ENCODE measurements at places on chromosomes 6 and 20.

DNA sequence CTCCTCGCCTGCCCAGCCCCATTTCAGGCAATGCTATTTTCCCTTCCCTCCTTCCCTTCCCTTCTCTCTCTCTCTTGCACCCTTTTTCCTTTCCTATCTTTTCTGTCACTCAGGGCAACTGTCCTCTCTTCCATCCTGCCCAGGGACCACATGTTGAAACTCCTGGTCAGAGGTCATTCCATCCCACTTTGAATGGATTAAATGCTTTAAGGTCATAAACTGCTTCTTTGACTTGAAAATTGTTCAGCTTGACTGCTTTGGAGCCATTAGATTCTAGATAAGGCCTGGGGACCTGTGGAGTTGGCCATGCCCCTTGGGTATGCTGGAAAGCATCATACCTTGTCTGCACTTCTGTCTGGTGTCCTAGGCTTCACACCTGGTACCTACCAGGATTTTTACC is 106.1 kb downstream of the DTNBP1 start:
- DNase-seq, result no peak

GRCh38 chr6:1547785-1548184 is 61.9 kb upstream of the FOXC1 start:
- no peak for DNase-seq

GRCh38 chr6:94065707-94066337 is 646.5 kb upstream of the EPHA7 start:
- no peak for DNase-seq

DNA sequence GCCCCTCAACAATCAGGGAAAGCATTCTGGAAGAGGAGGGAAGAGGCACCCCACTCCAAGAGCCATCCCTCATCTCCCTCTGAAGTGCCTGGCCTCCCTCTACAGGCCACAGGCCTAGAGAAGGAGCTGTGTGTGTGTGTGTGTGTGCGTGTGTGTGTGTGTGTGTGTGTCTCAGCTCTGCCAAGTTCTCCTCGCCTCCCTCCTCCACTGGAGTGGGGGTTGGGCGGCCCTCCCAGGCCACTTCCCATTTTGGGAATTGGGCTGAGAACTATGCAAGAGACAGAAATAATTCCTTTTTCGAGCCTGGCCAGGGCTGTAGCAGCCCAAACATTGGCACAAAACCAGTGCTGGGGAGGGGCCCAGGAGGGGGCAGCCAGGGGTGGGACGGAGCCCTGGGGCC is 35.7 kb downstream of the KCNB1 start:
- peak; percentile 54 for DNase-seq

DNA sequence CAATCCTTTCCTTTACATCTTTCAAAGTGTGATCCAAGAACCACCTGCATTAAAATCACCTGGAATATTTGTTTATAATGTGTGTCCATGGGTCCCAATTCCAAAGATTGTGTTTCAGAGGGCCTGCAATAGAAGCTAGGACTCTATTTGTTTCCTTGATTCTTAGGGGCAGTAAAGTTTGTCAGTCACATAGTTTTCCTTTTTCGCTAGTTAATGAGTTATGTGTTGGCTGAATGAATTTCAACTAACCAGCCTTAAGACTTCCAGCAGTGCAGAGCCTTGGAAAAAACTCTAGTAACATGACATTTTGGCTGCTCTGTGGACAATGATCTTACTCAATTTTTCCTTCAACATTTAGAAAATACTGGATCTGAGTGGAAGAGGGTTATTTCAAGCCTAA is 11.3 kb downstream of the FAM217A start:
- DNase-seq, result no peak

DNA sequence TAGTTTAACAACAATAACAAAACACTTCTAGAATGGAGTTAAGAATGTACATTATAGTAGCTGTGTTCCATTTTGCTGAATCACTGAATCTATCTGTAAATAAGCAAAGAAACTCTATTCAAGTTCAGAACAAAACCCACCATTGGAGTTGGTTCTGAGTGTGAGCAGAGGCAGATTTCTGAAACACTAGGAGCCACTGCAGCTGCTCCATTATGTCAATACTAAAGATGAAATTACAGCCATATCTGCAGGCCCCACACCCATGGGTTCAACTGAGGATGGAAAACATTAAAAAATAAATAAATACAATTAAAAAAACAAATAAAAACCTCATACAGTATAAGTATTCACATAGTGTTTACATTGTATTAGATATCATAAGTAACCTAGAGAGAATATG is 91.0 kb downstream of the REPS1 start:
- no peak for DNase-seq

- DNase-seq, result no peak
These were observed 261.9 kb upstream of the MOCS1 start for GRCh38 chr6:40196135-40196518.

GRCh38 chr6:101926149-101926925 is 532.8 kb downstream of the GRIK2 start:
- DNase-seq, result peak; percentile 4

DNA sequence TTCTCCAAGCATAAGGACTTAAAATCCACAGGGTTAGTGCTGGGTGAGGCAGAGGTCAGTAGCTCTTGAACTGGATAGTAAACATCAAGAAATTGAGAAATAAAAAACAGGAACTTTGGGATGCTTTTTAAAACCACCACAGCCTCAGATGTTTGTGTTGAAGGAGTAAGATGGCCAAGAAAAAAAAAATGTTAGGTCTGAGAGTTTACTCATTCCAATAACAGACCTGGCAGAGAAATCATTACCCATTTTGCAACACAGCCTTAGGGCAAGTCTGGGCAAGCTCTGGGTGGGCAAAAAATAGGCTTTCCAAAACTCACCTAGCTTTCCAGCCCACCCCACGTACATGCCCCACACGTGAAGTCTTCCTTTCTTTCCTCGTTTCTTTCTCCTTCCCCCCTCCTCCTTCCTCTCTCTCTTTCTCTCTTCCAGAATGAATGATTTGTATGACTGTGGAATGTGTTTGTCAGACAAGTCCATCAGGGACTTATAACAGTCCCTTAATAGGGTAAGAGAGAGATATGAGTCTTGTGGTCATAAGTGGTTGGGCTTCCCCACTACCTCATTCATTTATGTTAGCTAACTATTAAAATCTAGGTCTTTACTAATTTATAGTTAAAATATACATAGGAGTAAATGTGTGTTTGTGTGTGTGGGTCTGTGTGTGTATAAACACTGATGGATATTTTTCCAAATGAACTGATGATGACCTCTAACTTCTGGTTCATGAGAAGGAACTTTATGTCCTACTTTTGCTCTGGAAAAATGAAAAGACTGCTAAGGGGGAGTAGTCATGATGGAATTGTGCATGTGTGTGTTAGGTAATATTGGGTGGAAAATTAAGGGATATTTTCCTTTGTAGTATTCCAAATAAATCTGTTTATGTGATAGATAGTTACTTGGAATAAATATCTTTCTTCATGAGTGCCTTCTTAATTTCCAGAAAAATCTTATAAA is 18.0 kb upstream of the DSE start:
- peak; percentile 70 for DNase-seq

GRCh38 chr6:147057705-147058342 is 146.4 kb upstream of the STXBP5 start:
- DNase-seq, result no peak

- no peak for DNase-seq
These were observed 3.2 kb upstream of the NPBWR2 start for GRCh38 chr20:64110411-64111068.

DNA sequence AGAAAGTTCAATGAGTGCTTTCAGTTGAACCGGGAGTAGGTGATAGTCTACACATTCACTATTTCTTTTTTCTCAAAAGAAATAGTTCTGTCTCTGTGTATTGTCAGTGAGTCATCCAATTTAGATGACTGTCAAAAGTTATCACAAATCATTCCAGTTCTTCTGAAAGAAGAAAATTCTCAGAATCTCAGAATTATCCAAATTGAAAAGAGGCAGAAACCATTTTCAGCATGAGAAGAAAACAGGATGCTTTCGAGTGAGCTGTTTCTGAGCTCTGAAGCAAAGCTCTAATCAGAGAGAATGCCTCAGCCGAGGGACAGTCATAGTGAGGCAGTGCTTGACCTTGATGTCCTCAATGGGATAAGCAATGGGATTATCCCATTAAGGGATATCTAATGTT is 97.9 kb downstream of the HUS1B start:
- no peak for DNase-seq

- no peak for DNase-seq
These were observed 6.4 kb upstream of the FANCE start for GRCh38 chr6:35445691-35446090.

DNA sequence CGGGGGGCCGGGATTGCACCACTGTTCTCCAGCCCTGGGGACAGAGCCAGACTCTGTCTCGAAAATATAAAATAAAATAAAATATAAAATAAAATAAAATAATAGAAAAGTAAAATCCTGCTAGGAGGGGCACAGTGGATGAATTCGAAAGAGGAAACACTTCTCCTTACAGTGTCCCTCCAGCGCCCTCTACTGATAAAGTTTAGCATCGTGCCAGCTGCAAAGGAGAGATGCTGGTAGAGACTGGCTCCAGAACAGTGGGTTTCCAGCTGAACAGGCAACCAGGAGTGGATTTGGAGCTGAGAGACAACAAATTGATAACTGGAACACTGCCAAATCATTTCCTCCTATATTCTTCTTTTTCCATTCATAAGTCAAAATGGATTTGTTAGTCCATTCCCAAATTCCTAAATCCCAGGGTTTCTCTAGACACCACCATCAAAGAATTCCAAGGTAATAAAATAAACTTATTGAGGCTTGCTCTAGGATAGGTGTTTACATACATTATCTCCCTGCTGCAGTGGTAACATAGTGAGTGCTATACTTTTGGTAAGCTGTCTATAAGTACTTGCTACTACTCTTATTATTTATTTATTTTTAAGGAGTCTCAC is 31.7 kb upstream of the TBPL1 start:
- peak; percentile 77 for DNase-seq

DNA sequence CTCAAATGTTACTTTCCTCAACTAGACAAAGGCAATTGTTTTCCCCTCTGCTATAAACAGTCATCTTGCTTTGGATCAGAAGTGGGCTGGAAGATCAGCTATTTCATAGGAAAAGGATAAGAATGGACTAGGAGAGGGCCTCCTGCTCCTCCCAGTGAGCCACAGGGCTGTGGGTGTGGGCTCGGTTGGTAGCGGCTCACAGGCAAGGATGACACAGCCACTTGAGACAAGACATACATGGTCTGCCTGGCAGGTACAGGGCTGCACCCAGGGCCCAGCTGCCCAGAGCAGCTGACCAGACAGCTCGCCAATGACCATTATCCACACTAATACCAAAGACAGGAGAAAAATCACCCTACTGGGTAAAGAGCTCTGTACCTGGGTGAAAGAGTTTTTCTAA is 9.0 kb upstream of the SLA2 start:
- no peak for DNase-seq

GRCh38 chr20:63461104-63461763 is 11.2 kb downstream of the KCNQ2 start:
- no peak for DNase-seq

- DNase-seq, result no peak
These were observed 10.1 kb upstream of the SLC22A7 start for GRCh38 chr6:43287717-43288679.

DNA sequence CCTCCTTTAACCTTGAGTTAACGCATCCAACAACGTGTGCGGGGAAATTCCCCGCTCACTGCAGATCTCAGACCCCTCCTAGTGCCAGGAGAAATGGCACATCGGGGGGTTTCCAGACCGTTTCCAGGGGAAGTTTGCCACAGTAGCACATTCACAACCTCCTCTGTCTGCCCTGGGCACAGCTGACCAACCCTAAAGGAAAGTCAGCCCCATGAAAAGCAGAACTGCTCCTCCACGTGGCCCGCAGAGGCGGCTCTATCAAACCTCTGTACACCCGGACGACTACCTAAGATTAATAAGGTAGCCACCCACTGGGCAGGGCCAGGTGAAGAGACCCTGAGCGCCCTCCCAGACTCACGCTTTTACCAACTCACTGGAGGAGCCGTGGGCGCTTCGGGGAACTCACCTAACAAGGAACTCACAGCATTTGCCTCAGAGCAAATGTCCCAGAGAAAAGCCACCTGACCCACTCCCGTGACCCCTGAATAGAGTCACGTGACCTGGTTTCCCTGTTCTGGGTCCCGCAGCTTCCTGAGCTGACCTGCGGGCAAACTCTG is 93.1 kb downstream of the PRND start:
- DNase-seq, result no peak

DNA sequence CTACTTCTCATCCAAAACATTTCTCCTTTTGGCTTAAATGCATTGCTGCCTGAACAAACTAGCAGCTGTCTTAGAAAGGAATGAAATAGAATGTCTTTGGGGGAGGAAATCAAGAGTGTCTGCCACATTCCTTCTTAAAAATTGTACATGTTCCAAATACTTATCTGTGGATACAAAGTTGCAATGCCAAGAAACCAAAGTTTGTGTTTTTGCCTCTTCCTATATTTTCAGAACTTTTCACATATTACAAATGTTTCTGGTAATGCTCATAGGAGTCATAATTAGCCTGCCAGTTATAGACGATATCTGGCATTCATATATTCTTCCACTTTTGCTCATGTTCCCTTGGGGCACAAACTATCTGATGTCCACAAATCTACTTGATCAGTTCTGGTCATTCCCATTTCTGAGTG is 165.5 kb upstream of the BMP5 start:
- DNase-seq, result peak; percentile 90

GRCh38 chr6:47478233-47479139 is 897 bp downstream of the CD2AP start:
- peak; percentile 36 for DNase-seq

DNA sequence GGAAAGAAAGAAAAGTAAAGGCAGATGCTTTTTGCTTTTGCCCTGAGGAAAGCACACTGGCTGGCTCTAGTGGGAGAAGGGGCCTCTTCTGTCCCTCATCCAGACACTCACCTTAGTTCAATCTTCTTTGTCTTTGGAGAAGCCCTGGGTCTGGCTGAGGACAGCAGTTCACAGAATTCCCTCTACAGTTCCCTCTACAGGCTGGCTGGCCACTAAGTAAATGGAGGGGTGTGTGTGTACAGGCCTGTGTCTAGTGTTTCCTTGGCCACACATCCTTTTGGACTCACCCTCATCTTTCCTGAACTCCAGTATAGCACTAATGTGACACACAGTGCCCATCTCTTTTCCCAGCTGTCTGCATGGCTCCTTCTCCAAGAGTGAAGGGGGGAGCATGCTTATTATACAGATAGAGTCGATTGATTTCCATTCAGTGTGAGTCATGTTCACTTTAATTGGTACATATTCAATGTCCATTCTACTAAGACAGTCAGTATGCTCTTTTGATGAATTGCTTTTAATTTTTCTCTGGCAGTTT is 26.0 kb upstream of the CLVS2 start:
- no peak for DNase-seq

- peak; percentile 73 for DNase-seq
These were observed 49.8 kb upstream of the STXBP5 start for GRCh38 chr6:147154454-147154853.

DNA sequence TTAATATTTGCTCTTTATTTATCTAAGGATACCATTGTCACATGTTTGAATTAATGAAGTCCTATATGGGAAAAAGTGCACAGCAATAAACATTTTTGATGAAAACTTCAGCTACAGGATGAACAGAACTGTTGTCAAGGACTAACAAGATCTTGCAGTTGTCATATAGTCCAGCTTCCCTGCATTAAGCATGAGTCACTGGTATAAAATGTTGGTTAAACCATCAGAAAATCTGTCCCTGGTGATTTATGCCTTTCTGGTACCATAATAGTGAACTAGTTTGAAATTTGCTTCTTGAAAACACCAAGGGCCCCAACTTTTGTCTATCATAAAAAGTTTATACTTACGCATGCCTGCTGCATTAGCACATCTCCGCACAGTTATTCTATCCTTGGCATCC is 60.4 kb upstream of the RSPO3 start:
- peak; percentile 85 for DNase-seq

All from fibroblast of skin of back (primary cell).